ENCODE measurements at places on chromosomes 13 and 19.

GRCh38 chr13:113646376-113646775 is 11.6 kb downstream of the ATP4B start:
- DNase-seq: no peak

GRCh38 chr19:1507763-1508506 is 4.9 kb downstream of the ADAMTSL5 start:
- peak; percentile 93 for DNase-seq

GRCh38 chr13:26742691-26743358 is 17.8 kb downstream of the GPR12 start:
- no peak for DNase-seq

- no peak for DNase-seq
Observed at GRCh38 chr13:76622315-76623040, 263.7 kb downstream of the KCTD12 start.

- DNase-seq: no peak
Observed at GRCh38 chr19:12797141-12797587, 4.4 kb downstream of the PRDX2 start.

DNA sequence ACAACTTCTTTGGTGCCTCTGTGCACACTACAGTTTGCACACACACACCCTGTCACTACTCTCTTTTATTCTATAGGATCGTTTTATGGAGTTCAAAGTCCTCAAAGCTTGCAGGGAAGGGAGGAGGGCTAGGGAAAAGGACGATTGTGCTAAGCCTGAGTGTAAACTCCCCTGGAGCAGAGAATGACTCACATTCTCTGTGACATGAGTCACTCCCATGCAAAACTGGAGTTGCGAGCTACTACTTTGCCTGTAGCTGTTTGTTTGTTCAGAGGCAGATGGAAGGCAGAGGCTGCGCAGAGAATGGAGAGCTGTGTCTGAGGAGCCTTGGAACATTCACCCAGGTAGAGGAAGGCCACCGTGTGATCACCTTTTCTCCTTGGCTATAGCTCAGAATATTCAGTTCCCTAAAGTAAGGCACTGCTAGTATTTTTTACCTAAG is 80.5 kb upstream of the MBNL2 start:
- no peak for DNase-seq

GRCh38 chr13:49635599-49636433 is 7.5 kb downstream of the ARL11 start:
- no peak for DNase-seq

DNA sequence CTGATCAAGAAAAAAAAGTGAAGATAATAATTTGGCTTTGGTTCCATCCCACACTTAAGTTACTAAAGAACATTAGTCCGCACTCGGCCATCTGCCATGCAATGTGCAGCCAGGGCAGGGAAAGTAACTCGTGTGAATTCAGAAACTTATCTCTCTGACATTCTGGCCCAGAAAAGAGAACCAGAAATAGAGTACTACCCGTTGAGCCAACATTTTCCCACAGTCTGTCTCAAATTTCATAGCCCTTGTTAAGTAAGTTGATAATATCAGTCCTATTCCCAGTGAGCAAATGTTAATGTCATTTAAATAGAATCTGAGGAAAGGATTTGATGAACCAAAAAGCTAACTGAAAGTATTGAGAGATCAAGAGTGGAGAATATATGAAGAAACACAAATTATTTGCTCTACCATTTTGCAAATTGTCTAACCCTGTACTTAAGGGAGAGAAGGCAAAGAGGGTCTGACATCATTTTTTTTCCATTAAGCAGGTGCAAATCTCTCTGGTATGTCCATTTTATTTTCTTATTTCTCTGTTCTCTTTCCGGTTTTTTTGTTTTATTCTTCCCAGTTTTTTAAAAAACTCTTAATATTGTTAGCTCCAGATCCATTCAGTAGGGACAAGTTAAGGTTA is 156.3 kb downstream of the NDFIP2 start:
- DNase-seq: no peak

- DNase-seq: no peak
Observed at GRCh38 chr13:98534821-98535220, 42.1 kb downstream of the STK24 start.

GRCh38 chr13:43939086-43939485 is 59.4 kb downstream of the LACC1 start:
- DNase-seq: no peak

GRCh38 chr19:55586976-55587668 is 6.5 kb upstream of the ZNF579 start:
- peak; percentile 98 for DNase-seq

- no peak for DNase-seq
Observed at GRCh38 chr13:58704953-58705352, 1073.4 kb downstream of the PCDH17 start.

DNA sequence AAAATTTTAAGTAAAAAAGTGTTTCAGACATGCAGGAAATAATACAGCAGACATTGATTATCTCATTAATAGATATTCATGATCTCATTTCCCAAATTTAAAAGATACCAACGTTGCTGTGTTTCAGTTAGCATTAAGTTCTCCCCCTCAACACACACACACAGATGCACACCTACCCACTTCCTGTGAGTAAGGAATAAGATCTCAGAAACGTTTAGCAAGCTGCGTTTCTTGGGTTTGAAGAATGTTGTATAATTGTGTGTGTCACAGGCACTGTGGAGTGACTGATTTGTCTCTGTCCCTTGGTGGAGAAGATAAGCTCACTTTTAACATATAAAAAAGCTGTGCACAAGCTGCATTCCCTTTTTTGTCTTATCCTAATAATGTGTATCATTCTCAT is 196.8 kb downstream of the PDS5B start:
- no peak for DNase-seq

DNA sequence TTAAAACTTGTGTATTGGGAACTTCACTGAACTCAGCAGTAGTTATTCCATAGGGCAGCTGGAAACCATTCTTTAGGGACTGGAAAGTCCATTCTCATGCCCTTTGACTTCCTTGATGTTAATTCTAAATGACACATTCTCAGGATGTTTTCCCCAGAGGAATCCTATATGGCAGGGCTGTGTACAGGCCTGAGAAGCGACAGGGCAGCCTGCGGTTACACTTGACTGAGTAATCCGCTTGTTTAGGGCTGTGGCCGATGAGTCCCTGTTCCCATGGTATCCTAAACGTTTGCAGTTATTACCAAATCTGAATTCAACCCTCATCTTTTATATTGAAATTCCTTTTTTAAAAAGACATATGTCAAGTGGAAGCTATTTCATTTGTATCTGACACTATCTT is 83.5 kb downstream of the COL4A2 start:
- no peak for DNase-seq

All from GM19239 (cell line).